DMS53 (cell line): ENCODE measurements at places on chromosomes 5 and 9.
A peak's percentile ranks its signal among the peaks of the same experiment; 100 is the strongest.

DNA sequence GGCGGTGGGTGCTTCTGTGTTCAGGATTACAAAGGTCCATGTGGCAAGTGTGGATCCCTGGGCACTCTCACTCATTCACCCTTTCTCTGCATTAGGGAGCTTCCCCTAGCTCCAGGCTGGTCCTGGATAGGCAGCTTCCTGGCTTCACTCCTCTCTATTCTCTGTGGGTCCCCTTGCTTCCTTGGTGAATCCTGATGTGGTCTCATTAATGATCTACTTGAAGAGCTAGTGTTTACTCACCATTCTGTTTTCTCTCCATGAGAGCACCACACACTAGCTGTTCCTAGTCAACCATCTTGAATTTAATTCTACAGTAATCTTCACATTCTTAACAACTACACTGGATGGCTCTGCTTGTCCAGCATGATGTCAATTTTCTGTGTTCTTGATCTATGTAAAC, 90.0 kb upstream of the PLPPR1 start:
- peak; percentile 67 for DNase-seq

GRCh38 chr5:777756-778161, 6.8 kb downstream of the ZDHHC11B start:
- DNase-seq = no peak

DNA sequence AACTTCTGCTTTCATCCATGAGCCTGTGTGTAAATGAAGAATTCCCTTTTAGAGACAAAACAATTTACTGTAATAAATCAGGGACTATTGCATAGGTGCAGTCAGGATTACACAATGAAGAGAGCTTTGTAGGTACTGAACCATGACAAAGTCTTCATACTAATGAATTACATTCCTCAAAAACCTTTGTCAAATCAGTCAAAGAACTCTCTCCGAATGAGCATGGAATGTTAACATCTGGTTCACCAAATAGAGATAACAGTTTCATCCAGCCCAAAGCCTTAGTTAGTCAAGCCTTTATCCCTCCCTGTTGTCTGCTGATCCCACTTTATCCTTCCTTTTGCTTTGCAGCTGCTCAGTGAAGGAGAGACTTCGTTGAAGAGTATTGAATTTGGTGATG, 62.9 kb upstream of the DMRTA1 start:
- DNase-seq = no peak

GRCh38 chr5:34674187-34674586, 18.1 kb downstream of the RAI14 start:
- no peak for DNase-seq

GRCh38 chr5:83007755-83008154, 69.4 kb downstream of the TMEM167A start:
- DNase-seq = no peak

DNA sequence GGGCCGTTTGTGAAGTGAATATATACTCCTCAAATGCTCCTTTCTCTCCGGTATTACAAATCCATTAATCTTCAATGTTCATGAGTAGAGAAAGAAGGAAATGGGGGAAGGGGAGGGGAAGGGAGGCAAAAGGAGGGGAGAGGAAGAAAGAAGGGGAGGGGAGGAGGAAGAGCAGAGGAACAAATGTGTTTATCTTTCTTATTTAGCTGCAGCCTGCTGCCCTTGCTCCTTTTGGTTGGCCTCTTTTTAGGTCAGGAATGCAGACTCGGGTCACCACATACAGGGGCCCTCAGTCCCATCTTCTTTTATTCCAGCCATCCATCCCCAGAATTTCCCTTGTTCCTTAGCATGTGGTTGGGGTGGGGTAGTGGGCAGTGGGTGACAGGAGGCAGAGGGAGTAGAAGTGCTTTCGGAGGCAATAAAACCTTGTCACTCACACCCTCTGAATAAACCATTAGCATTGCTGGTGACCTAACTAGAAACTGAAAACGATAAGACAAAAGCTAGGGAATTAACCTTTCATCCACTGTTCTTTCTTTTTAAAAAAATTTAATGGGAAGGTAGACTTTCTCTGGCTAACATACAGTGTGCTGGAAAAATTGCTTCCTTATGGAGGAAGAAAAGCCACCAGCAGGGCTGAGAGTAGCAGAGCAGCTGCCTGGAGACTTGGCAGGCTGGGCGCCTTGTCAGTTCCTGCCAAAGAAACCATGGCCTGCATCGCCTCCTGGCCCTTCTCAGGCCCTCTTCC, 16.8 kb upstream of the PRLR start:
- no peak for DNase-seq

DNA sequence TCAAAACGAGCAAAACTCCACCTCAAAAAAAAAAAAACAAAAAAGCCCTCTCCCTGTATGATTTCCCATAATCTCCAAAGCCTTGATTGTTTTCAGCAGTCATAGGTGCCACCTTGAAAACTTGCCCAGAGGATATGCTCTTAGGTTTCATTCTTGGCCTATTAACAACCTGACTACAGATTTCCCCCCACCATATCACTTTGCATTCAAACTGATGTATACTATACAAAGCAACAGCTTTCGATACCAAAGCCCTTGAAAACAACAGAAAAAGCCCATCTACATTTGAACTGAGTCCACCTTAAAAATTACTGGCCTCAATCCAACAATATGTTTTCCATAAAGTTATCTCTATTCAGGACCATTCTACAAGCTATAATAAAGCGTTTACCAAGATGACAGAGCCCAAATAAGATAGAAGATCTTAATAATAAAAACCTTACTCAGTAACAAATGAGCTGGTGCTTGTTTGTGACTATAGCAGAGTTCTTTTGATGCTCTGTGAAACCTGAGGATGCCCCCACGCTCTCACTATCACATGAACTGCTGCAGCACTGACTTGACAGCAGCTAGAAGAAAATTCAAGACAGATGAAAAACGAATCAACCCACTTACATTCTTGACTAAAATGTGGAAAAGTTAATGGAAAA, 44.4 kb downstream of the FNBP1 start:
- DNase-seq = no peak

- DNase-seq = peak; percentile 40
These were observed 6.3 kb downstream of the PRR7 start for GRCh38 chr5:177452688-177453638.

GRCh38 chr9:133747309-133747708, 9.2 kb upstream of the SARDH start:
- DNase-seq = no peak

DNA sequence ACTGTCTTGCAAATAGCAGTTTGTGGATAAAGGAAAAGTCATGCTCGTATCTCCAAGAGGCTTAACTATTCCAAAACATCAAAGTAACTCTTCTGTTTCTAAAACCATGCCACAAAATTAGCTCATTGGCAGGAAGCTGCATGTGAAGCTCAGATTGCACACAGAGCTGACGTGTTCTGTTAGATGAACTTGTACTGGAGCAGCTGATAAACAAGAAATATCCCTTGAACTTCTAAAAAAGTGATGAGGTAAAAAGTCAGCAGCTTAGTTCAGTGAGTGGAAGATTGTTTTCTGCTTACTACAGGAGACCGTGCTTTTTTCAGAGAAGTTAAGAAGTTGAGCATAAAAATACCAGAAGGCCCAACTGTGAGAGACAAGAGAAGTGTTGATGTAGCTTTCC, 113.2 kb downstream of the SLC12A2 start:
- no peak for DNase-seq

DNA sequence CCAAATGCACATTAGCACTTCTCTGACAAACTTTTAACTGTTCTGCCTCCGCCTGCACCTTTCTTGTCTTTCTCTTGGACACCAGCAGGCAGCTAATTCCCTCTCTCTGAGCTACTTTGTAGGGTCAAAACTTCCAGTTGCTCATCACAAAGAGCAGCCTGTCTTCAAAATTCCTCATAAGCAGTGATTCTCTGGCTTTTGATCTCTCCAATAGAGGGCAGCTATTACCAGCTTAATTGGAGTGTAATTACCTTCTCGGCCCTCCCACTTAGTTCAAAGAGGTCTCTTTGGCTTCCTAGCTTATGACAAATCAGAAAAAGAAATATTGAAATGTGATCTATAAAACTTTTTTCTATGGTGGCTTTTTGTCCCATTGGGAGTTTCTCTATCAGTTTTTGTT, 43.6 kb upstream of the RAD23B start:
- DNase-seq = no peak

DNA sequence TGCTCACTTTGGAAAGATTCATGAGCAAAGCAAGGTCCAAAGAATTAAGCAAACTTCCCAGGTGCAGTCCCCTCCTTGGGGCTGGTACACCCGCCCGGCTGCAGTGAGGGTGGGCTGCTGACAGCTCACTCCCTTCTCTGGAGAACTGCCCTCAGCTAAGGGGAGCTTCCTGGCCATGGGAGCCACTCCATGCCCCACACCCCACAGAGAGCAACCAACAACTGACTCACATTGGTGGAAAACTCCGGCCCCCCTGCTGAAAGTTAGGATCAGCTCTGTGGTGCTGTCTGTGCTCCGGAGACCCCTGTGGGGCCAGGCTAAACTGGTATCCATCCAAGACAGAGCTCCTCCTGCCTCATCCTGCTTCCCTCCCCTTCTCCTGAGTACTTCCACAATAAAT, 223.0 kb downstream of the GABBR2 start:
- DNase-seq = no peak

DNA sequence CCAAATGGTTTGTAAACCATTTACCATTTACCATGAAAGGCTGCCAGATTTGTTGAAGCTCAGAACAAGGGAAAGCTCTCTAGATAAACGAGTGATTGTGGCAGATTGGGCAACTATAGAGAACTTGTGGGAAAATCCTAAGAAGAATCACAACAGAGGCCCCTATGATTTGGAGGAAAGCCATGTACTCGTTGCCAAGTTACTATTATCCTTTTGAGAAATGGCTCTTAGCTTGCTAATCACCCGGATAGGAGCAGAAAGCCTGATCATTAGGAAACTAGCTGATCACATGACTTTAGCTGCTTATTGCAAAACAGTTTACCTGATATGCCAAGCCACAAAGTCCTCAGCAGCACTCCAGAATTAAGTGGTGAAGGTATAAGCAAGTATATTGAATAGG, 23.5 kb upstream of the ATG10 start:
- no peak for DNase-seq

- DNase-seq = peak; percentile 76
These were observed 1.0 kb downstream of the SET start for GRCh38 chr9:128689820-128690683.

DNA sequence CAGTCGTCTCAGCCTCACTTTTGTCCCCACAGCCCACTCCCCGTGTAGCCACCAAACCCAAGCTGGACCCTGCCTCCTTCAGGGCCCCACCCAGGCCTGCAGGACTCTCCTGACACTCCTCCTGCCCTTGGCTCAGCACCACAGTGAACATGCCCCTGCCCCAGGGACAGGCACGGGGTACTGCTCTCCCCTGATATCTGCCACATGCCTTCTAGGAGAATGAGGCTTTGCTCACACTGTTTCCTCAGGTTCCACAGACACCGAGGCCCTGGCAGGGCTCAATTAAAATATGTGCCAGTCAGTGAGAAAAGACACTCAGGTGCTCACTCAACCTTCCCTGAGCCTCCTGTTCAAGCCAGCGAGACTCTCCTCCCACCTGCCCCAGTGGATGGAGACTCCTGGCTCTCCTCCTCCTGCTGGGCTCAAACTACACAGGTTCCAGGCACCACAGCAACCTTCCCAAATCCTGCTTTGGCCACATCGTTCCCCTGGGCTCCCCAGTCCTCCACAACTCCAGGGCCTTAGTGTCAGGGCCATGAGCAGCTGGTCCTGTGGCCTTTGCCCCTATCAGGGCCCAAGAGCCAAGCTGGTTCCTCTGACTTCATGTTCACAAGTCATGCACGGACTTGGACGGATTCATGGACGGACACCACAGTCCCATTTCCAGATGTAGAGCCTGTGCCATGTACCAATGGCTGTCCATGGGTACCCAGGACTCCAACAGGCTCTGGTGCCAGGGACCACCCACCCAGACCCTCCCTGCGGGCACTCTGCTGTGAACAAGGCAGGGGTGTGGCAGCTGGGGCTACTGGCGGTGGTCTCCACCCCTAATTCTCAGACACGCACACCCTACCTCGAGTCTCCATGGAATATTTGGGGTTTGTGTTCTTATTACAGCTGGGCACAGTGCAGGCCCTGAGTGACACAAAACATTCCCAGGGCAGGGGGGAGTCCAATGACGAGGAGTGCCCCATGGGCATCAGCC, 36.6 kb downstream of the BICD2 start:
- no peak for DNase-seq

GRCh38 chr9:135478191-135478590, 1.4 kb upstream of the PPP1R26 start:
- DNase-seq = no peak

- no peak for DNase-seq
These were observed 276.1 kb downstream of the PLK2 start for GRCh38 chr5:58183786-58184085.

DNA sequence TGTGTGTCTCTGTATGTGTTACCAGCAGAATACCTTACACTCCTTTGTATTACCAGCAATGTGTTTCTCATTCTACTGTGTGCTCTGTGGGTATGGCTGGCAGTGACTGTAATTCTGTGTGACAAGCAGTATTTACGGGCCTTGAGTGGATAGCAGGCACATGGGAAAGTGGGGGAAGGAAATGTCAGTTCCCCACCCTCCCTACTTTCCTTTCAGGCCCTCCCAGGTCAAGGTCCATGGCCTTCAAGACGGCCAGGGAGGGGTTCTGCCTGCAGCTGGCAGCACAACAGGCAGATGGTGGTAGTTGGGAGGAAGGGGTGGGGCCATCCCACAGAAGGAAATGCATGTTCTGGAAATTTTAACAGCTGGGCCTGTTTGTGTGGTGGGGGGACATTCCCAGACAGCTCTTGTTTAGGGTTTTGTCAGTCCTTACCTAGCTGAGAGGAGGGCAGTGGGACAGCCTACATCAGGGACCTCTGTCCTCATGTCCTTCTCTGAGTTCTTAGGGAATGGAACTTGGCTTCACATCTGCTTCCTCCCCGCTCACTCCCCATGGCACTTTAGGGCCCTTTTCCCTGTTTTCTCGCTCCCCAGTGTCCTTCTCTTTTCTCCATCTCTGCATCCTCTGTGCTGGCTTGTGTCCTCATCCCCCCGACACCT, 14.6 kb upstream of the TNIP1 start:
- DNase-seq = peak; percentile 63

DNA sequence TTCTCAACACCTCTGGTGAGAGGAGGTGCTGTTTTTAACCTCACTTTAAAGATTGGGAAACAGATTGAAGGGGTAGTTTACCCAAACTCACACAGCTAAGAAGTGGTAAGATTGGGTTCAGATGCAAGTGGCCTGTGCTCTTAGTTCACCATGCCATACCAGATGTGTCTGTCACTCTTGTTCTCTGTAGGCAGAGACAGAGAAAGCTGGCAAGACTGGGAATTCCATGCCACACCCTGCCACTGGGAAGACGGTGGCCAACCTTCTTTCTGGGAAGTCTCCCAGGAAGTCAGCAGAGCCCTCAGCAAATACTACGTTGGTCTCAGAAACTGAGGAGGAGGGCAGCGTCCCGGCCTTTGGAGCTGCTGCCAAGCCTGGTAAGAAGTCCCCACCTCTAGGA, 11.0 kb downstream of the TCOF1 start:
- no peak for DNase-seq

DNA sequence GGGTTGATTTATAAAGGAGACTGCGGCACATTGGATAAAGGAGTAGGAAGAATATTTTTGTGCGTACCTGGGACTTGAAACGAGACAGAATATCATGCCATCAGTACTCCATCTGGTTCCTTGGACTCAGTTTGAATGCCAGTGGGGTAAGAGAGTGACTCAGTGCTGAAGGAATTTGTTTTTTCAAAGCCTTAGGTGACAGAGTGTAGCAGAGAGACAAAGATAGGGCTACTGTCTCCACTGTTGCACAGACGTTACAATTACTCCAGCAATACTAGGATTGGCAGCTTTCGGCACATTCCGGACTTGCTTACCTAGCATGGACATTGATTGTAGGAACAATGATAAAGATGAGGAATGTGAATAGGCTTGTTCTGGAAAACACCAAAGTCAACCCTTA, 250.7 kb downstream of the KCTD16 start:
- DNase-seq = no peak

- DNase-seq = no peak
These were observed 111.8 kb downstream of the GCNT1 start for GRCh38 chr9:76570826-76571225.
